Activated CD8-positive, alpha-beta memory T cell treated with anti-CD3 and anti-CD28 coated beads, Interleukin-2, amount 10 ng/mL, durations not matched to agents 7 days and 5 days (primary cell): ENCODE measurements at places on chromosomes 7 and 10.

DNA sequence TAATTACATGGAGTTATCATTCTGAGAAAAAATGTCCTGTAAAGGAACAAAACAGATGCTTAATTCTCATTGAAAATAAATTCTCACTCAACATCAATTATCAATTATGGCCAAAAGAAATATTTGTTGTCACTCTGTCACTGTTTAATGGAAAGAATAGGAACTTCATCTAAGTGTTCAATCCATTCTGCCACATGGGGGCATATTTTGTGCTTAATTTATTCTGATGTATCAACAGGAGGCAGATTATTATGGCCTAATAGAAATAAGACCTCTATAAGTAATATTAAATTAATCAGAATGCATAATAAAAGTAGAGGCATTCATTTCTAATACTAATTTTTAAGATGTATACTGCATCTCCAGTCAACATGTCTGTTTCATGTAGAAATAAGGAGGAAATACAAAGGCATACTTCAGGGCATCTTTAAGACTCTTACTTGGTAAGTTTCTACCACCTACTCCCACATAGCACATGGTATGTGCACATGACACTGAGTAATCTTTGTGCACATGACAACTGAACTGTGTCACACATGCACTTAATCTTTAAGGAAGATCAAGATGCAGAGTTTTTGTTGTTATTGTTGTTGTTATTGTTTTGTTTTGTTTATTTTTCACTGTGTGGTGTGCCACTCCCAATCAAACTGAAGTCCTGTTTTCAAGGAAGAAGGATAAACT lies 420.4 kb upstream of the SEMA3A start:
- H3K27me3 ChIP-seq: no peaks in the 10 kb centered on the region
- no peak overlapping the region for H3K27ac ChIP-seq
- H3K4me3 ChIP-seq: no peak overlapping the region
- no peak for DNase-seq
- H3K36me3 ChIP-seq: no peaks in the 10 kb centered on the region

DNA sequence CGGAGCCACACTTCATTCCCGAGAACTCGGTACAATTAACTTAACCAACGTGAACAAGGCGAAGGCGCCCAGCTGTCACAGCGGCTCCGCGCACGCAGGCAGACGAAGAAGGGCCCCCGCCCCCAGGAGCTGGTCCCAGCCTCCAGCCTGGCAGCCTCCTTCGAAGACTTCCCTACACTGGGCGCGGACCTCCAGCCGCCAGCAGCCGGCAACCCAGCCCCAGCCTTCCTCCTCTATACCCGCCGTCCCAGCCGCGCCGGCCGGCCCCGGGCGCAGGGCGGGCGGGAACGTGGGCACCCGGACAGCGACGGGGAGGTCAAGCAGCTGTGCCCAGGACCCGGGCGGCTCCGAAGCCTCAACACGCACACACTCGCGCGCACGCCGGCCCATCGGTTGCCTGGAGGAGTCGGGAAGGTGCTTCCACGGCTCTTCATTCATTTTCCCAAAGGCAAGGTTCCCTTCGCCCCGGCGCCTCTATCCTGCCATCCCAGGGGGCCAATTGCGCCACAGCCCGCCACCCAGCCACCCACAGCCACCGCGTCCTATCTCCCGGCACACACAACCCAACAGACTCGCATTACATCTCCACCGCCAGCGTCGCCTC lies 1.6 kb downstream of the CHST15 start:
- no peak overlapping the region for H3K4me3 ChIP-seq
- H3K27ac ChIP-seq: no peak overlapping the region
- DNase-seq: no peak
- no peaks in the 10 kb centered on the region for H3K36me3 ChIP-seq
- peaks cover 69% of the 10 kb centered on the region for H3K27me3 ChIP-seq
- no peaks in the 10 kb centered on the region for H3K4me1 ChIP-seq

DNA sequence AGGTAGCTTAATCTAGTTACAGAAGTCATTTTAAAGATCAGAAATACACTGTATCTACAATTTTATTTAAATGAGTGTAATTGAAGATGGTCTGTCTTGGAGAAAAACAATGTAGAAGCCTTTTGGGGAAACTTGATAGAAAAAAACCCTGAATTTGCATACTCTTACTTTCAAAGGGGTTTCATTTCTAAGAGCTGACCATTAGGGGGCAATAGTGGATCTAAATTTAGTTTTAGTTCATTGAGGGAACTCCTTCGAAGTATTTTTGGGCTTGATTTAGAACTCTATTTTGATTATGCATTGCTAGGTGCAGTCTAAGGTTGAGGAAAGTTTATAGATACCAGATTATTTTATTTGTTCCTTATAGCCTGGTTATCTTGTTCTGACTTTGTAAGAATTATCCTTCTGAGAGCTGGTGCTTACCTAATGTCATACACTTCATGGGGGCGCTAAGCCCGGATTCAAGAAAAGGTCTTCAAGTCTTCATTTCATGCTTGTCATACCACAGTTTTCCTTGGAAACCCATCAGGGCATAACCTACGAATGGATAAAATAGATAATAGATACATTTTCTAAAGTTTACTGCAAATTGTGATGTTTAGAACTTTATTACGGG lies 69.1 kb upstream of the MXI1 start:
- H3K27ac ChIP-seq: no peak overlapping the region
- peaks cover 4% of the 10 kb centered on the region for H3K36me3 ChIP-seq
- DNase-seq: no peak
- peaks cover 33% of the 10 kb centered on the region for H3K4me1 ChIP-seq
- peaks cover 5% of the 10 kb centered on the region for H3K27me3 ChIP-seq

DNA sequence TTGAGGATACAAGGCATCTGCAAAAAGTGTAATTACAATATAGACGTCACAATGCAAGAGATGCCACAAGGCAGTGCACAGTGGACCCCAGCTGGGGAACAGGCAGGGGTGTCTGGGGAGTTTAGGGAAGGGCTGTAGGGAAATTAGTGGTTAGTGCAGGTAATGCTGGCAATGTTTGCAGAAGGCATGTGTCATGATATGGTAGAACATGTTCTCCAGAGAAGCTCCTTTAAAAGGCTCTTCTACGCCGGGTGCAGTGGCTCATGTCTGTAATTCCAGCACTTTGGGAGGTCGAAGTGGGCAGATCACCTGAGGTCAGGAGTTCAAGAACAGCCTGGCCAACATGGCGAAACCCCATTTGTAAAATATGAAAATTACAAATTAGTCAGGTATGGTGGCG lies 98.0 kb downstream of the JCAD start:
- no peaks in the 10 kb centered on the region for H3K4me1 ChIP-seq
- no peak overlapping the region for H3K4me3 ChIP-seq
- no peak overlapping the region for H3K27ac ChIP-seq
- no peaks in the 10 kb centered on the region for H3K36me3 ChIP-seq

DNA sequence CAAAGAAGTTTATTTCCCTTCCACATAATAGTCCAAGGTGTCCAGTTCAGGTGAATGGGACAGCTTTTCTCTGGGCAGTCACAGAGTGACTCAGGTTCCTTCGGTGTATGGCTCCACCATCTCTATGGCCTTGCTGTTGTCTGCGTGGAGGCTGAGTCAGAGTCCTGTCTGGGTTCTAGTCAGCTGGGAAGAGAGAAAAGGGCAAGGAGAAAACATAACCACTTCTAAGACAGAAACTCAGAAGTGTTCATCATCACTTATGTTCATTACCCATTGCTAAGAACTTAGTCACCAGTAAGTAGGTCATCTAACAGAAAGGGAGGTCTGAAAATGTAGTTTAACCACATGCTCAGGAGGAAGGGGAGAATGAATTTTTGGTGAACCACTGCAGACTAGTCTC lies 32.4 kb upstream of the CCDC7 start:
- H3K4me3 ChIP-seq: no peak overlapping the region
- DNase-seq: peak; percentile 49
- no peaks in the 10 kb centered on the region for H3K27me3 ChIP-seq
- H3K27ac ChIP-seq: no peak overlapping the region
- peaks cover 4% of the 10 kb centered on the region for H3K4me1 ChIP-seq
- H3K36me3 ChIP-seq: peaks cover 1% of the 10 kb centered on the region

DNA sequence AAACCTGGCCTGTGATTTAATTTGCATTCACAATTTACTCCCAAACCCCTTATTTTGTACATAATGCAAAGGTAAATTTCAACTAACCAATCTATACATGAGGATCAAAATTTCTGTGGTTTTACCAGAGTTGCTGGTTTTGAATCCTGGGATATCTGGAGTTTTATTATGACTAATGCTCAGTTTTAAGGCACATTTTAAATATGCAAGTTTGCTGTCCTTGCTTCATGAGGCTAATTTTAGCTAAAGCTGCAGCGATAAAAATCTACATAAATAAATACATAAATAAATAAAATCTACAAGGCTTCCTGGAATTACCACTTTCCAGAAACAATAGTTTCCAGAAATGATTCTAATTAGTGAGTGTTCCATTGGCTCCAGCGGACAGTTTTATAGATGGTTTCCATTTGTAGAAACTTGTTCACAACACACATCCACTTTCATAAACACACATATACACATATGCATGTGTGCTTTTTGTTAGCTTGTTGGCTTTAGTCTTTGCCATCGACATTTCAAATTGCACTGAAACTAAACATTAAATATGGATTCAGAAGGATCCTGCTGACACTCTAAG lies 339.5 kb upstream of the NRP1 start:
- no peaks in the 10 kb centered on the region for H3K36me3 ChIP-seq
- H3K27me3 ChIP-seq: no peaks in the 10 kb centered on the region
- DNase-seq: no peak
- no peak overlapping the region for H3K4me3 ChIP-seq
- H3K4me1 ChIP-seq: no peaks in the 10 kb centered on the region
- no peak overlapping the region for H3K27ac ChIP-seq

- no peak for DNase-seq
- H3K36me3 ChIP-seq: peaks cover 39% of the 10 kb centered on the region
- H3K27me3 ChIP-seq: no peaks in the 10 kb centered on the region
- no peak overlapping the region for H3K27ac ChIP-seq
- H3K4me1 ChIP-seq: peaks cover 2% of the 10 kb centered on the region
These were observed 31.2 kb downstream of the ARMH3 start for GRCh38 chr10:102024799-102025198.

GRCh38 chr10:927131-927530 lies 4.4 kb downstream of the LARP4B start:
- peak overlapping the region; percentile 15 for H3K27ac ChIP-seq
- H3K36me3 ChIP-seq: peaks cover 29% of the 10 kb centered on the region
- DNase-seq: no peak
- peaks cover 49% of the 10 kb centered on the region for H3K4me1 ChIP-seq

GRCh38 chr10:14478604-14479003 lies 147.9 kb upstream of the FRMD4A start:
- H3K4me1 ChIP-seq: no peaks in the 10 kb centered on the region
- no peaks in the 10 kb centered on the region for H3K36me3 ChIP-seq
- DNase-seq: no peak
- no peak overlapping the region for H3K4me3 ChIP-seq
- peaks cover 50% of the 10 kb centered on the region for H3K27me3 ChIP-seq

- H3K27ac ChIP-seq: no peak overlapping the region
- H3K4me3 ChIP-seq: no peak overlapping the region
- H3K27me3 ChIP-seq: peaks cover 4% of the 10 kb centered on the region
- DNase-seq: peak; percentile 15
- H3K4me1 ChIP-seq: no peaks in the 10 kb centered on the region
- no peaks in the 10 kb centered on the region for H3K36me3 ChIP-seq
These were observed 97.2 kb upstream of the CARD11 start for GRCh38 chr7:3140834-3141233.

GRCh38 chr10:132314336-132314735 lies 6.6 kb upstream of the STK32C start:
- peaks cover 12% of the 10 kb centered on the region for H3K4me1 ChIP-seq
- DNase-seq: no peak
- H3K4me3 ChIP-seq: no peak overlapping the region
- H3K36me3 ChIP-seq: peaks cover 1% of the 10 kb centered on the region
- peaks cover 11% of the 10 kb centered on the region for H3K27me3 ChIP-seq

GRCh38 chr7:155412416-155413253 lies 45.3 kb upstream of the EN2 start:
- no peaks in the 10 kb centered on the region for H3K36me3 ChIP-seq
- no peak overlapping the region for H3K27ac ChIP-seq
- peaks cover 9% of the 10 kb centered on the region for H3K27me3 ChIP-seq
- no peaks in the 10 kb centered on the region for H3K4me1 ChIP-seq
- H3K4me3 ChIP-seq: no peak overlapping the region

- peaks cover 4% of the 10 kb centered on the region for H3K4me1 ChIP-seq
- no peak overlapping the region for H3K4me3 ChIP-seq
- no peaks in the 10 kb centered on the region for H3K27me3 ChIP-seq
- no peak overlapping the region for H3K27ac ChIP-seq
- DNase-seq: no peak
- H3K36me3 ChIP-seq: no peaks in the 10 kb centered on the region
These were observed 131.8 kb downstream of the PTPN20 start for GRCh38 chr10:47042780-47043750.

DNA sequence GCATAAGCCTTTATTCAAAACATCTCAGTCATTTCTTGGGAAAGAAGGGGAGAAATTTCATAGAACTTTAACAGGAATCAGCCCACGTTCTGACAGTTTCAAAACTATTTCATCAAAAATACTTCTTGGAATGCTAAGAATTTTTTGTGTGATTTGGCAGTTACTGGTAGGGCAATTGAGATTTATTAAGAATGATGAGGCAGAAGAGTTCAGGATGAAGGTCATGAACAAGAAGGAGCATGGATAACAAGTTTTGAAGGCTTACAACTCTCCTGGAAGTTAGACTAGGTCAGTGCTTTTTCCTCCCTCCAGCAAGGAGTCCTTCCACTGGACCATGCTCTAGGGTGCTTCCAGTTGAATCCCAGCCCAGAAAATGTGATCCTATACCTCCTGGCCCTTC lies 569.9 kb downstream of the ANKRD7 start:
- H3K4me1 ChIP-seq: no peaks in the 10 kb centered on the region
- H3K27me3 ChIP-seq: no peaks in the 10 kb centered on the region
- H3K27ac ChIP-seq: no peak overlapping the region
- no peak for DNase-seq
- no peak overlapping the region for H3K4me3 ChIP-seq

GRCh38 chr10:98433881-98434732 lies 12.6 kb downstream of the HPS1 start:
- no peak for DNase-seq
- H3K27me3 ChIP-seq: no peaks in the 10 kb centered on the region
- H3K4me3 ChIP-seq: no peak overlapping the region
- peaks cover 2% of the 10 kb centered on the region for H3K4me1 ChIP-seq
- H3K36me3 ChIP-seq: peaks cover 78% of the 10 kb centered on the region

- no peaks in the 10 kb centered on the region for H3K27me3 ChIP-seq
- no peaks in the 10 kb centered on the region for H3K4me1 ChIP-seq
- no peak overlapping the region for H3K27ac ChIP-seq
- DNase-seq: no peak
These were observed 104.5 kb downstream of the CXCL12 start for GRCh38 chr10:44280226-44281014.

GRCh38 chr7:79528421-79528820 lies 75.0 kb upstream of the MAGI2 start:
- H3K4me1 ChIP-seq: no peaks in the 10 kb centered on the region
- no peak overlapping the region for H3K4me3 ChIP-seq
- DNase-seq: no peak
- no peaks in the 10 kb centered on the region for H3K36me3 ChIP-seq
- no peak overlapping the region for H3K27ac ChIP-seq

- H3K27me3 ChIP-seq: no peaks in the 10 kb centered on the region
- H3K4me1 ChIP-seq: no peaks in the 10 kb centered on the region
- H3K4me3 ChIP-seq: no peak overlapping the region
- H3K36me3 ChIP-seq: no peaks in the 10 kb centered on the region
- DNase-seq: no peak
These were observed 108.7 kb upstream of the PRR15 start for GRCh38 chr7:29454899-29455451.

GRCh38 chr7:4739528-4739992 lies 35.9 kb upstream of the AP5Z1 start:
- no peak for DNase-seq
- no peak overlapping the region for H3K4me3 ChIP-seq
- H3K36me3 ChIP-seq: peaks cover 9% of the 10 kb centered on the region
- H3K27me3 ChIP-seq: no peaks in the 10 kb centered on the region
- H3K4me1 ChIP-seq: peaks cover 34% of the 10 kb centered on the region
